Stimulated activated CD4-positive, alpha-beta T cell treated with anti-CD3 and anti-CD28 coated beads, Interleukin-12 subunit alpha, Interleukin-12 subunit beta, amount 100 ng/mL, for 24 hours (primary cell): ENCODE measurements at places on chromosomes 11 and 22.

DNA sequence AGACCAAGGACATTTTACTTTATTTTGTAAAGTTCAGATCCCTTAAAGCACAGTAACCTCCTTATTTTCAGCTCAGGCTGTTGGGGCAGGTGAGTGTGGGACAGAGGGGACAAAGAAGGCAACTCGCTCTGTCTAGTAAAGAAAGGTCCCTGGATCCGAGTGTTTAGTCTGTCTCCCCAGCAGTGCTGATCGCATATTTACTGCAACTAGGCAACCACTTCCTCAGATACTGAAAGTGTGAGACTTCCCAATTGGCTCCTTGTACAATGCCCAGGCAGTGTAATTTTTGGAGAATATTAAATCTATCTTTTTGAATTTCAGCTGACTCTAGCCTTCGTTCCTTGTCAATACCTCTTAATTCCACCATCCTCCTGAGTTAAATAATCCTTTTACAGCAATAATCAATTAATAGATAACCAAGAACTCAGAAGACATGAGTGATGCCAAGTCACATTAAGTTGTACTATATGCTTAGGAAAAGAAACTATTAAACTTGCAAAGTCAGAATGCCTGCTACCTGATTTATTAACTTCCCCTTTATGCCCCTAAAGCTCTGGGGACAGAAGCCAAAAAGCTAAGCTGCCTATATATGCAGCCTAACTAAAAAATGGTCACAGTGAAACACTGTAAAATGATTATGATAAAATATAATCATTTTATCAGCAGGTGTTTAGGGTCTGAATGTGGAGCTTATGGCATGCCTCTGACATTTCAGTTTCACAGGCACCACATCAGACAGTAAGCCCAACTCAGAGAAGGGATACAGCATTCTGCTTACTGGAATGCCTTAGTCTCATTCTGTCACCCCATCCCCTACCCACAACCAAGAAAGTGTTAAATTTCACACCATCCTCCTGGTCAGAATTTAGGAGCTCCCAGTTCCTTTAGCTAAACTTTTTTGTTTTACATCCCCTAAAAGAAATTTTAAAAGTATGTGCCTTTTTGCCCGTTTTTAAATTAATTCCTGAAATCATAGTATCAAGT is 138.7 kb downstream of the TRIM44 start:
- no peak for DNase-seq

DNA sequence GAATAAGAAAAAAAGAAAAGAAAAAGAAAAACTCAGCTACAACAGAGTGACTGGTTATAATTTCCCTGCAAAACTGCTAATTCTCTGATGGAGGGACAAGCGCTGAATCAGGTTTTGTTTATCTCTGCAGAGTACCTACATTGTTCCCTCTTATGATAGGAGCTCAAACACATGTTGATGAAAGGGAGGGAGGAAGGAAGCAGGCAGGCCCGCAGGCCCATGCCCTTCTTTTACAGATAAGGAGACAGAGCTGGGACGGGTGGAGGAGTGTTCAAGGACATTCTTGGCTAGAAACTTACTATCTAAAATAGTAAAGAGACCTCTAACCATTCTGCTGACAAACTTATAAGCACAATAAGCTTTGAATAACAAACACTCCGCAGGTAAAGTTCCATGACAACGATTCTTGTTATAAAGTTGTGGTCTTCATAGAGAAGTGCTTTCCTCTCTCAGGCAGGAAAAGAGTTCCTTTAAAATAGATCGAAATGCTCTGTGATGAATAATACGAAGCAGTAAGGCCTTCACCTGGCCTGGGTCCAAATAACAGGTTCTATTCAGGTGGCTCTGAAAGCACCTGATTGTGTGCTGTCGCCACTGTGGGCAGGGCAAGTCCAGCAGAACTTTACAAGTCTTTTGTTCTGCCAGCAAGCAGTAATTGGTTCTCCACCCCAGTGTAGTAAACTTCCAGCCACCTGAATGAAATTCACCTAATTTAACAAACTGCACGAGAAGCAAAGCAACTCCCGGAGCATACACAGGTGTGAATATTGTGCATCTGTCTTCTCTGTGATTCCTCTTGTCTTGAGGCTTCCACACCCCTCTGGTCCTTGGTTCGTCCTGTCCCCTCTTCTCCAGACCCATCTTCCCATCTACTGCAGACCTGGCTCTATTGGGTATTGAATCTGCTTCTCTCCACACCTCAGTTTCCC is 15.3 kb upstream of the MICAL2 start:
- DNase-seq = no peak

- DNase-seq = no peak
Observed at GRCh38 chr11:112786886-112787530, 174.2 kb upstream of the NCAM1 start.

- DNase-seq = no peak
Observed at GRCh38 chr22:26436903-26437515, 7.9 kb downstream of the ASPHD2 start.

GRCh38 chr11:68581439-68581838 is 102.9 kb upstream of the GAL start:
- no peak for DNase-seq

DNA sequence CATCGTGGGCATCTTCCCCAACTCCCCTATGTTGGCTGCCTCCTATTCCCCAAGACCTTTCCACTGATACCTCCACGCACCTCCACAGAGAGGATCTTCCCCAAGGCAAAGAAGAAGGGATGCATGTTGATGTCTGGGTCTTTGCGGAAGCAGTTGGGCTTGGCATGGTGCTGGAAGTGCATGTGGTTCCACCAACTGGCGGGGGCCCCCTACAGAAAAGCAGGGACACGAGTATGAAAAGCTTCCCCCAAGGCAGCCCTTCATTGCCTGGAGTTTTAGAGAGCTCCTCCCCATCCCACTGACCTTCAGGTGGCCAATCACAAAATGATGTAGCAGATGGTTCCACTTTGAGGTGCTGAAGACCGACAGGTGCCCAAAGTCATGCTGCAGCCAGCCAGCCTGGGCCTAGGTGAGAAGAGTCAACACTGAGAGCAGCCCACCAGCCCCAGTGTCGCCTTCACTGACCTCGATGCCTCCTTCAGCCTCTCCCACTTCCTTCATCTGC is 6.1 kb downstream of the FADS1 start:
- no peak for DNase-seq
